GM23248 (cell line): ENCODE measurements at places on chromosomes 1 and 21. TPM values are rescaled to one million over a fixed set of nuclear protein-coding genes. Genes with fewer than 3 reads are reported as not detected.

- peak; percentile 15 for DNase-seq
Measured at GRCh38 chr1:55869065-55869464, 653.9 kb upstream of the USP24 start.

- DNase-seq: no peak
Measured at GRCh38 chr1:33061834-33062233, 19.1 kb upstream of the AZIN2 start.

DNA sequence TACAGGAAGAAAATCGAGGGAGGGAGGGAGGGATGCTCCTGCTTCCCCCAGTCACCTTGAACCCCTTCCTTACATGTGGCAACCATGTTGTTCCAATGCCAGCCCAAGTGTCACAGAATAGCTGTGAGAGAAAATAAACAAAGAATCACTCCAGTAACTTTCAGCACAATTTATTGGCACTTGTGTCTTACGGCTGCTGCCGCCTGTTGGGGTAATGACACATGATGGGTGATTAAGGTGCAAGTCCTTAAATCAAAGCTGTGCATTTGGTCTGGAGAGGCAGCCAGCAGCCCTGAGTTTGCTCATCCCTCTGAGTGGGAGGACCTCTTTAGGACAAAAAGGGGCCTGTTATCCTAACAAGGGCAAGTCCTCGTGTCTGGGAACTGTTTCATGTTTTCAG, 377.7 kb downstream of the PCP4 start:
- no peak for DNase-seq

The MR1 gene
- total RNA-seq: 25.2 and 28.6 TPM in 2 replicates

The CAPN8 gene
- total RNA-seq: 0.25 TPM in 1 of 2 replicates, not detected in the other

The CD164L2 gene
- not detected in 2 replicates for total RNA-seq
